ENCODE measurements at places on chromosomes 3 and 15. TPM values are rescaled to one million over a fixed set of nuclear protein-coding genes. Genes with fewer than 3 reads are reported as not detected.

Gene PIERCE2
- total RNA-seq, result 2.8 TPM

- no peaks in the 10 kb centered on the region for H3K36me3 ChIP-seq
- H3K4me1 ChIP-seq, result no peaks in the 10 kb centered on the region
- no peak overlapping the region for H3K4me3 ChIP-seq
Observed at GRCh38 chr3:151300539-151300938, 16.1 kb downstream of the GPR87 start.

Gene SLC22A13
- total RNA-seq, result 0.33 TPM

GRCh38 chr3:108838436-108838835, 15.8 kb downstream of the TRAT1 start:
- DNase-seq, result no peak
- H3K27ac ChIP-seq, result no peak overlapping the region

DNA sequence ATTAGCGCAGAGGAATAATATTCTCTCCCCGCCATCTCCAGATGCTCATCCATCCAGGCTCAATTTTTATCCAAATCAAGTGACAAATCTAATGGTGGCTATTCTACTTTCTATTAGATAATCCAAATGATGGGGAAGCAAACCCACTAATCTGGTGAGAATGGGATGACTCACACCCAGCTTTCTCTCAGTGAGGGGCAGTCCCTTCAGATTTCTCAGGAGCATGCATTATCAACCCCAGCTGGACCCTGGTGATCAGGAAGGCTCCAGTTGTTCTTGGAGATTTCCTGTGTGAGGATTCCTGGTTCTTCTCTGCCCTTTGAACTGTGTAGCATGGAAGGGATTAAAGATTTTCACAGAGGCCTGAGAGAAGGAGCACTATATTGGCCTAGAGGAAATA, 358.0 kb downstream of the WDR72 start:
- no peak overlapping the region for H3K27ac ChIP-seq
- H3K4me1 ChIP-seq, result no peaks in the 10 kb centered on the region
- H3K4me3 ChIP-seq, result no peak overlapping the region
- DNase-seq, result no peak

Measured in Panc1 (cell line).